H9 (cell line): ENCODE measurements at places on chromosomes 7 and 10.

- DNase-seq, result no peak
Observed at GRCh38 chr10:75377869-75378268, 23.7 kb downstream of the ZNF503 start.

DNA sequence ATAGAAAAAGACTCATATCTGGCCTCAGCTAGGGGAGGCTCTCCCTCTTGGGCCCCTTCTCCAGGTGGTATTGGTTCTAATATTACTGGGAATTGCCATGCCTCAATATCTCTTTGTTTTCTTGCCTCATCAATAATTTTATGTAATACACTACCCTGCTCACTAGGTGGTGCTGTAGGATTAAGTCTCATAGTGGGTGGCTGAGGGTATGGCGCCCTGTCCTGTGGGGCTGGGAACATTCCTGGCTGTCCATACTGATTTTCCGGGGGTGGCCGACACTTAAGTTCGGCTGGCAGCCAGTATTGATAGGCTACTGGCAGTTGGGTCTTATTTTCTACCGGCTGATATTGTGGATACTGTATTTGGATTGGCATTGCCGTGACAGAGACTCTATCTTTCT is 9.0 kb upstream of the TAS2R3 start:
- DNase-seq, result peak; percentile 38

GRCh38 chr10:128511284-128511683 is 385.1 kb upstream of the MKI67 start:
- no peak for DNase-seq

DNA sequence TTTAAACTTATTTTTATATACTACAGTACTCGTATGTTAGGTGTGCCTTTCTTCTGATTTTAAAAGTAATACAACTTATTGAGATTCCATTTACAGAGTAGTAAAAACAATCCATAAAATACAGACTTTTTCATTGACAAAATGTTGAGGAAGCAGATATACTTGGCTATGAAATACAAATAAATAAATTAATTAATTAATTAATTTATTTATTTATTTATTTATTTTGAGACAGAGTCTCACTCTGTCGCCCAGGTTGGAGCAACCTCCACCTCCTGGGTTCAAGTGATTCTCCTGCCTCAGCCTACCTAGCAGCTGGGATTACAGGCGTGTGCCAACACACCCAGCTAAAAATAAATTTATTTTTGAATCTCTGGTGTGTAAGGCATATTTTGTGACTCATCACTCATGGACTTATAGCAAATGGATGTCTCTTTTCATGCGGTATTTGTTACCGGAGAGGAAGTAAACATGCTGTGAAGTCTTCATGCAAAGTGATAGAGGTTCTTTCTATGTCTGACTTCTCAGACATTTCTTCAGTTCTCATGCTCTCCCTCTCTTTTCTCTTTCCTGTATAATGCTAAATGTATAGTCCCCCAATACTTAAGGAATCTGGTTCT is 20.2 kb upstream of the SRPK2 start:
- no peak for DNase-seq

DNA sequence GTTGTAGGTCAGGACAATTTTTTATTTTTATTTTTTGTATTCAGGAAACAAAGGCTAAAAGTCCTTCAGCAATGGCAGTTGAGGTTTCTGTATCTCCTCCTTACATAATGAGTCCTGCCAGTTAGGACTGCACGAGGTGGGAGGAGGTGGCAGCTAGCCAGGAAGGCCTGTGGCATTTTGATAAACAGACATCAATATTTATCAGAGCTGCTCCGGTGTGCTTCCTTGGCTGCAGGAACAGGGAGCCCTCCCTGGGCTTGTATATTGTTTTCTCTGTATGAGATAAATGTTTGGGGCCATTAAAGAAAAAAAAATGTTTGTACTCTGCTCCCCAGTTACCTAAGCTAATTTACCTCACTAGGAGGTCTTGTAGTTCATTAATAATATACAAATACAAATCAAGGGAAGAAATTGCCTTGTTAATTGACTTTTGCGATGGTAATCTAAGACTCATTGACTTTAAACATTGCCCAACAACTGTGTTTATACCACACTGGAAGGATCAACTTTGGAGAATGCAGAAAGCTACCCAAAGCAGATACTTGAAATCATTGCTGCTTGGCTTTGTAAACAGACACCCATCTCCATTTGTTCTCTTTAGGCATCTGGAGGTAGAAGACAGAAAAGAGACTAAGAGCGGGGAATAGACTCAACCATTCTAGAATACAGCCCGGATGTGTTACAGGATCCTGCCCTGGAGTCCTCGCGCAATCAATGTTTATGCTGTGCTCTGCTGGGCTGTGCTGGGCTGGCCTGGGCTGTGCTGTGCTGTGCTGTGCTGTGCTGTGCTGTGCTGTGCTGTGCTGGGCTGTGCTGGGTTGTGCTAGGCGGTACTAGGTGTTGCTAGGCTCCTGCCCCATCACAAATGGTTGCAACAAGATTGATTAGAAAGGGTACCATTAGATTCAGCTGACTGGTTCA is 36.5 kb upstream of the PDZD8 start:
- DNase-seq, result no peak

- DNase-seq, result no peak
Observed at GRCh38 chr7:20450536-20450935, 119.8 kb downstream of the ITGB8 start.

DNA sequence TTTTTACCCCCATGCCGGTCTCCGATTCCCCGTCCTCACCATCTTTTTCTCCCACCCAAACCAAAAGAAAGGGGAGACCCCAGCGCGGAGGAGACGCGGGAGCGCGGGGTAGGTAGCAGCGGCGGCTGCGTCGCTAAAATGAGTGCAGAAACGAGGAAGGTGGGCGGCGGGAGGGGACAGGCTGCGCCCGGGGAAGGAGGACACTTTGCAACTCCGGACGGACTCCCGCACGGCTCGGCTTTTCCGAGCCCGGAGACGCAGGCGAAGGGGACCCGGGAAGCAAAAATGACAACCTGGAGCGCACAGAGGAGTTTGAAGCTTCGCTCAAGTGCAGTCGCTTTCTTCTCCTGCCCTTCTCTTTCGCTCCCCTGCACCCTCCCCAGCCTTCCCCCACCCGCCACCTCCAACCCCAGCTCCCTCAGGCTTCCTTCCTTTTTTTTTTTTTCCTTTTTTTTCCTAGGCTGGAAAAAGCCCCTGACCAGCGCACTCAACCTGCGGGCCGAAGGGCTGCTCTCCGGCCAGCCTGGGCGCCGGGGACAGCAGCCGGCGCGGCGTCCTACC is 453 bp downstream of the SFMBT2 start:
- peak; percentile 68 for DNase-seq

DNA sequence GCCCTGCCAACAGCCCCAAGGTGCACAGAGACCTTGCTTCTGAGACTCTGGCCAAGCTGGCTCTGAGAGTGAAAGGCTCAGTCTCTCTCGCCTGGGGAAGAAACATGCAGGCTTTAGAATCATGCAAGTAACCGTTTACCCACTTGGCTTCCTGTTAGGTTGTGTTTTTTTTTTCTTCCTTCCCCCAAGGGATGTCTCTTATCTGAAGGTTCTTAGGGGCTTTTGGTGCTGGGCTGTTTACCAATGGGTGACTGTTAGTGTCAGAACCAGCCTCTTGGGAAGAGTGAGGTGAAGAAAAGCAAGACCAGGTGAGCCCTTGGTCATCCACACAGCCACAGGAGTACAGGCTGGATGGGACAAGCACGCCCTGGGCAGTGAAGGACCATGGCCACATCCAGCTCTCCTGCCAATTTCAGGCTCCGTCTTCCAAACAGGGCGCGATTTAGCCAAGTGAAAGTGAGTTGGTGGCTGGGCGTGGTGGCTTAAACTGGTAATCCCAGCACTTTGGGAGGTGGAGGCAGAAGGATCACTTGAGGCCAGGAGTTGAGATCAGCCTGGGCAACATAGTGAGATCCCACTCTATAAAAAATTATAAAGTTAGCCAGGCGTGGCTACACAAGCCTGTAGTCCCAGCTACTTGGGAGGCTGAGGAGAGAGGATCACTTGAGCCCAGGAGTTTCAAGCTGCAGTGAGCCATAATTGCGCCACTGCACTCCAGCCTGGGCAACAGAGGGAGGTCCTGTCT is 76.3 kb upstream of the CUX1 start:
- DNase-seq, result no peak

- DNase-seq, result no peak
Observed at GRCh38 chr7:74097937-74098614, 14.5 kb downstream of the LIMK1 start.

GRCh38 chr7:101507791-101508252 is 121.3 kb downstream of the MYL10 start:
- peak; percentile 80 for DNase-seq

- no peak for DNase-seq
Observed at GRCh38 chr7:133027397-133027796, 54.5 kb downstream of the CHCHD3 start.

GRCh38 chr10:94383530-94383929 is 18.8 kb upstream of the TBC1D12 start:
- DNase-seq, result no peak

GRCh38 chr7:30713392-30713791 is 31.1 kb upstream of the CRHR2 start:
- DNase-seq, result no peak

DNA sequence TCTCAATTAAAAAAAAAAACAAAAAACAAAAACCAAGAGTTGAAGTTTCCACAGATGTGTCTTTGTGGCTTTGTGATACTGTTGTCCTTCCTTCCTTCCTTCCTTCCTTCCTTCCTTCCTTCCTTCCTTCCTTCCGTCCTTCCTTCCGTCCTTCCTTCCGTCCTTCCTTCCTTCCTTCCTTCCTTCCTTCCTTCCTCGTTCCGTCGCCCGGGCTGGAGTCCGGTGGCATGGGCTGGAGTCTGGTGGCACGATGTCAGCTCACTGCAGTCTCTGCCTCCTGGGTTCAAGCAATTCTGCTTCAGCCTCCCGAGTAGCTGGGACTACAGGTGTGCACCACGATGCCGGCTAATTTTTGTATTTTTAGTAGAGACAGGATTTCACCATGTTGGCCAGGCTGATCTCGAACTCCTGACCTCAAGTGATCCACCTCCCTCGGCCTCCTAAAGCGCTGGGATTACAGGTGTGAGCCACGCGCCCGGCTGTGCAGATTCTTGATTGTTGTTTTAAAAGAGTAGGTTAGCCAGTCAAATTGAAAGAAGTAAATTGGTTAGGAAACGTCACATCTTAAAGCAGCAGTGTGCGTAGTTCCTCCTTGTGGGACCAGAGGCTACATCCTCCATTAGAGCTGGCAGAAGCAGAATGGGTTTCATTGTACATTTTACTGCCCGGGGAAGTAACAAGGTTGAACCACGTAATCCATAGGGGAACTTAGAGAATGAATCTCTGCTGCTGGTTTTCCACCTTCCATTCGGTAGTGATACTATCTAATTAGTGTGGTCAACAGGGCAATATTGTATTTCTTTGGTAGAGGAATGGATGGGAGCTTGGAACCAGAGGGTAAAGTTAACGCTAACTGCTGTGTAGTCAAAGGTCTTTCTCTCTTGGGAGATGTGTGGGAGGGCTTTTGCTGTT is 20.6 kb downstream of the DNAJB6 start:
- no peak for DNase-seq

GRCh38 chr10:91591797-91592174 is 41.1 kb downstream of the PPP1R3C start:
- DNase-seq, result no peak

DNA sequence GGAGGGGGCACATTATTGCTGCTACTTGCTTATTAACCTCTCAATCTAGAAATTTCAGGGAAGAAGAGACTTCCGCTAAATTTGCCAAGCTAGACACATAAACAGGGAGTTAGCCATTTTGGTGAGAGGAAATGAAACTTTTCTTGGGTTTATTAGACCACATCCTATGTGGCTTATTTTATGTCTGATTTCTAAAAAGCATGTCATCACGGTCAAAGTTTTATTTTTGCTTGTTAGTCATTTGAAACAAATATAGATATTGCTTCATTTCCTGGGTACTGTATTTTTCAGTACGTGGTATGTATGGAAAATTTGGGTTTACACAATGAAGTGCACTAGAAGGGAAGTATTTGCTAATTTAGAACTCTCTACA is 144.1 kb downstream of the TCF7L2 start:
- DNase-seq, result no peak

- DNase-seq, result no peak
Observed at GRCh38 chr7:108253275-108254044, 123.3 kb upstream of the LAMB4 start.

GRCh38 chr10:10911471-10911921 is 106.2 kb upstream of the CELF2 start:
- peak; percentile 59 for DNase-seq

- no peak for DNase-seq
Observed at GRCh38 chr7:119665796-119666195, 607.2 kb upstream of the KCND2 start.

- DNase-seq, result no peak
Observed at GRCh38 chr7:101952355-101953247, 135.2 kb downstream of the CUX1 start.

DNA sequence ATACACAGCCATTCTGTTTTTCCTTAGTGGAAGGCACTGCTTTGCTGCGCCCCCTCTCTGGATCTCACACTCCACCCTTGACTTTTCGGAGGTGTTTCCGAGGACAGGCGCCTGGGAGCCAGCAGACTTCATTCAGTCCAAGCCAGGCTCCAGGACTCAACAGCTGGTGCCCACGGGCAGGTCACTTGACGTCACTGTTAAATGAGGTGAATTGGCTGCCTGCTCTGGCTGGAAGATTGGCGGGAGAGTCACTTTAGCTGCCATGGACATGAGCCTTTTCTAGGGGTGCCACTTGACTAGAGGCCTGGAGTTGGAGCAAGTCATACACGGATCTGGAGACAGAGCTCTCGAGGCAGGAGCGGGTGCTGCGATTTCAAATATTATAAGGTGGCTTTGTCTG is 3.2 kb downstream of the HTRA1 start:
- no peak for DNase-seq

- DNase-seq, result no peak
Observed at GRCh38 chr7:51220226-51220625, 96.4 kb downstream of the COBL start.

GRCh38 chr7:38351601-38352000 is 78.2 kb upstream of the TARP start:
- DNase-seq, result no peak

DNA sequence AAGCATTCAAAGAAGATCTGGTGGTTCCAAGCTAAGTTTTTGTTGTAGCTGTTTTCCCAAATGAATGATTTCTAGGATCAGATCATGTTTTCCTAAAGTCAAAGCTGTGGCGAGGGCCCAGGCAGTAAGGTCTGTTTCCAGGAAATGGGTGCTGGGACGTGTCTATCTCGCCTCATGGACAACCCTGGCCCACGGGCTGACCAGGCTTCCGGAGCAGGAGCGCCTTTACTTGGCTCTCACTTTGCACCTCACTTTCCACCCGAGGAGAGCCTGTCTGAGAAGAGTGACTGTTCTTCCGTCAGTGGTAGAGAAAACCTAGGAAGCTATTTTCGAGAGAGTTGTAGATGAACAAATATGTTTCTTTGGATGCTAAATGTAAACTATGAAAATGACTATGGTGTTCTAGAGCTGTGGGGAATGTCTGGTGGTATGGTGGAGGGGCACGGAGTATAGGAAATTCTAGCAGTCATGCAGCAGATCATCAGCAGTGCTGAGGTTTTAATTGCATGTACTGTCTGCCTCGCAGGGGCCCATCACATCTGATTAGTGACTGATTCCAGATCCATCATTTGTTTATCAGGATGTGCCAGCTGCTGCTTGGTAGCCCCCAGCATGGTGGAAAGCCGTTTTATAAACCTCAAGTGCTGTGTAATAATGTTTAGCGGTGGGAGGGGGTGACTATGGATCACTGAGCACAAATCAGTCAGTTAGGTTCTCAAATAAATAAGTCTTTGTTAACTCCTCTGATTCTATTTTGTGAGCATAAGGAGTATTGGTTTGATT is 66.6 kb downstream of the VWC2 start:
- DNase-seq, result no peak
